Right lobe of liver (tissue), 6 donors: ENCODE measurements at places on chromosomes 5 and 9.

DNA sequence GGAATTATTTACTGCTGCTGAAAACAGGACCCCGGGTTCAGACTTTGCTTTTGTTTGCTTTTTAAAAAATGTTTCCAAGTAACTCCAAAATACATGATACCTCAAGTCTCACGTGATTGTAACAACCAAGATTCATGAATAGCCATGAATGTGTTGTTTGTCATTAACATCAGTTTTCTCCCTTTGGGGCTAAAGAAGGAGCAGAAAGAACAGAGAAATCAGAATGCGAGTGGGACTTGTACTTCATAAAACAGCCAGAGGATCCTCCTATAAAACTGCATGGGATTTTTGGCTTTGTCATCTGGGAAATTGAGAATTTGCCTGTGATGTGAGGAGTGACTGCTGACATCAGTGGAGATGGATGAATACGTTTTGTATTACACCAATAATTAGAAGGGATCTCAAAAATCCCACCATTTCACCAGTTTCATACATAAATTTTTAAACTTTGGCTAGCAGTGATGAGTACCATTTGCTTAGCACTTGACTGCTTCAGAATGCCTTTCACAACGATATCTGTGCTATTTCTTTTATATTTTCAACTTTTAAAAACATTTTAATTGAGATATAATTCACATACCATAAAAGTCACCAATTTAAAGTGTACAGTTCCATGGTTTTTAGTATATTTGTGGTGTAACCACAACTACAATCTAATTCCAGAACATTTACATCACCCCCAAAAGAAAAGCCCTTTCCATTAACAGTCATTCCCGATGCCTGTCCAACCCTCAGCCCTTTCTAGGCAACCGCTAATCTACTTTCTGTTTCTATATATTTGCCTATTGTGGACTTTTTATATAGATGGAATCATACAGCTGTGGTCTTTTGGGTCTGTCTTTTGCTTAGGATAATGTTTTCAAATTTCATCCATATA, 126.9 kb upstream of the ANKRD55 start:
- DNase-seq: no peak
- H3K27me3 ChIP-seq: no peaks in the 10 kb centered on the region
- H3K4me3 ChIP-seq: no peak overlapping the region
- H3K36me3 ChIP-seq: no peaks in the 10 kb centered on the region

DNA sequence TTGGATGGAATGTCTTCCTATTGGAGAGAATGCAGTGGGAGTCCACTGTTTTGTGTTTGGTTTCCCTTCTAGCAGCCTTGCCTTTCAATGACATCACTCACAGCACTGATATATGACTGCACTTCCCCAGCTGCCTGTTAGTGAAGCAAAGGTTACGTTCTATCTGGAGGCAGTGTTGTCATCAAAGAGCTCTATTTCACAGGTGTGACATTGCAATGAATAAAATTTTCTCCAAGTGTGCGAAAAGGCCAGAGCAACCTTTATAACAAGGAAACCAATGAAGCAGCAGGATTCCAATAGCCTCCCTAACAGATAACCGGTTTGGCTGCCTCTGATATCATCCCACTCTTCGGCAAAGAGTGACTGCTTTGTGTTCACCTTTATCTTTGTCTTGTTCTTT, 523.5 kb upstream of the ZNF608 start:
- no peak overlapping the region for H3K27ac ChIP-seq
- no peaks in the 10 kb centered on the region for H3K36me3 ChIP-seq
- DNase-seq: no peak
- no peak overlapping the region for H3K4me3 ChIP-seq
- H3K4me1 ChIP-seq: no peaks in the 10 kb centered on the region

DNA sequence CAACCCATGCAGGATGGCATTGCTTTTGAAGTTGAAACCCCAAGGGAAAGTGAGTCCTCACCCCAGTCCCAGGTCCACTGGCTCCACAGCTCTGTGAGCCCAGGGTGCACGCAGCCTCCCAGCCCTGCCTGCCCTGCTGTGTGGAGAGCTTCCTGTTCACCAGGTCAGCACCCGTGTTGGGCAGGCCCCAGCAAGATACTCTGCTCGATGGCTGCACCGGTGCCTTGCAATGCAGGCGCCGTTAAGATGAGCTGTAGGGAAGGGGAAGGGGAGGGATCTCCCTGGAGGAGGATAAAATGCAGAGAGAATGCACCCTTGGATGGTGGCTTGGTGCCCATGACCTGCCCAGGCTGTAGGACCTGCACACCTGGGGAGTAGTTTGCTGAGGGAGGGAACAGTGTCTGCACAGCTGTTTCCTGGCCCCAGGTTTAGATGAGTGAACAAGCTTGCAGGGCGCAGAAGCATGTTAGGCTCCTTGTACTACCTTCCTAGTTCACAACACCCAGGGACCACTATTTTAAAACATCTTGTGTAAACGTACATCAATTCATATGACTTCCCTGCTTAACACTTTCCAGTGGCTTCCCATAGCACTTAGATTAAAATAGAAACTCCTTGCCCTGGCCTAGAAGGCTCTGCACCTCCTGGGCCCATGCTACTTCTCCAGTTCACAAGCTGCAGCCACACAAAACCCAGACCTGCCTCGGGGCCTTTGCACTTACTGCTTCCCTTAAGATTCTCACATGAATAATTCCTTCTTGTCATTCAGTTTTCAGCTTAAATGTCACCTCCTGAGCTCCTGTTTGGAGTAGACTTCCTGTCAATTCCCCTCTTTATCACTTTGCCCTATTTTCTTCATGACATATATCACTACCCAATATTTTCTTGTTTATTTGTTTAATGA, 19.6 kb downstream of the FAT2 start:
- H3K36me3 ChIP-seq: no peaks in the 10 kb centered on the region
- H3K27ac ChIP-seq: no peak overlapping the region

DNA sequence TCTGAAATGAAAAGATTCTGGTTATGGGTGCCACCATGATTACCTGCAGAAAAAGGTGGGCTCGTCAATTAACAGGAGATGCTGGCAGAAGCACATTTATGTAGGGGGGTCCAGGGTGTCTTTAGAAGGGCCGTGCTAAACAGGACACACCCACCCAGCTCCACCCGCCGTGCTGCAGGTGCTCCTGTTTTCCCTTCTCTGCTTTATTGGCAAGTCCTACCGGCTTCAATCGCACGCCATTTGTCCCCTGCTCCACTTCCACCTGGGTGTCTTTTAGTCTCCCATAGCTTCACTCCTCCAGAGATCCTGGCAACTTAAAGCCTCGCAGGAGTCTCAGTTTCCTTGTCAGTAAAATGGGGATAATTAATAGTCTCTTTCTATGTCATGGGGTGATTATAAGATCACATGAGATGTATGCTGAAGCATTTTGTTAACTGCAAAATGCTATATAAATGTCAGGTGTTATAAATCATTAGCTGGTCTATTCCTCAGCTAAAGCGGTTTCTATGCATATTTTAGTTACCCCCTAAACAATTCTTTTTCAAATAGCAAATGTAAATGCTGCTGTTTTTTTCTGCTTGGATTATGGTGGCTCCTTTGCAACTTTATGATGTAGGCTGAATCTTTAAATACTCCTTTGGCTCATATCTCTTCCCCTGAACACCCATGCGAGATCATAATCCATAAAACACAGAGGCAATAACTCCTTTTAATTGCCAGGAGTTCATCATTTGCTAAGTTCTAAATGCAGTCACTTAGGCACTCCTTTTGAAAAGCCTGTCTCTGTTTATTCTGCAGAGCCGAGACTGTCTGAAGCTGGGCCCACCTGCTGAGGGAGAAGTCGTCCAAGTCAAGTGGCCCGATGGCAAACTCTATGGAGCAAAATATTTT, 406.9 kb downstream of the KDM4C start:
- no peak overlapping the region for H3K4me3 ChIP-seq
- no peaks in the 10 kb centered on the region for H3K36me3 ChIP-seq
- no peaks in the 10 kb centered on the region for H3K4me1 ChIP-seq
- H3K27ac ChIP-seq: no peak overlapping the region
